ENCODE measurements at places on chromosomes 4 and X.

DNA sequence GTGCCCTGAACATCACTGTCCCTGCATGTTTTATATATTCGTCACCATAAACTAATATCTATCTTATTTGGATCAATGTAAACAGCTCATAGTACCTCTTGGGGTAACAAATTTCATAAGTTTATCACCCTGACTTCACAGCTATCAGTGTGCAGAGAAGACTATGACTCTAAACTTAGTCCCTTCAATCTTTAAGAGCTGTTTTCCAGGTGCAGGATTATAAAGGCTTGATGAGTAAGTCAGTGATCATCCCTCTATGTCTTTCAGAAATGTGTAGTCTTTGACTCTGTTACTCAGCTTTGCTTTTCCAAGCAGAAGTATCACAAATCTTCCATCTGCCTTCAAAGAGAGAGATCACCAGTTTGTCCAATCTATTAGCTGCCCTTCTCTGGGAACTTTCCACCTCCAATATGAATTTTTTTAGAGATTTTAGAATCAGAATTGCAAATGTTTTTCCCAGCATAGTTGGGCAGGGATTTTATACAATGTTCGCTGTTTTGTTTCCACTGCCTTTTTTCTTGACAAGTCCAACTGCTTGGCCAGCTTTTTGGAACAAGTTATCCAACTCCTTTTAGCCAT is 45.1 kb upstream of the TSPAN7 start:
- DNase-seq = no peak

DNA sequence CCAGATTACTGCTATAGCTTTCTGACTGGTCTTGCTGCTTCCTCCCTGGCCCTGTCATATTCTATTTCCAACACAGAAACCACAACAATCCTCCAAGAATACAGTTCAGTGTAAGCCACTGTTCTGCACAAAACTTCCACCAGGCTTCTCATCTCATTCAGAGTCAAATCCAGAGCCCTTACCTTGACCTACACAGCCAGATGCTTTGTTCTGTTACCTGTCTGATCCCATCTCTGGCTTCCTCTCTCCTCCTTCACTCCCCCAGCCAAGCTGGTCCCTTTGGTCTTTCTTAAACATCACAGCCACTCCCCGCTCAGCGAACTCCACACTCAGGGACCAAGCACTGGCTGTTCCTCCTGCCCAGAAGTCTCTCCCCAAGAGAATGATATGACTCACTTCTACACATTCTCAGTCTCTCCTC is 84.8 kb upstream of the BMP2K start:
- DNase-seq = no peak

- no peak for DNase-seq
These were observed 18.1 kb upstream of the C4orf36 start for GRCh38 chr4:86910369-86910768.

- DNase-seq = no peak
These were observed 310.0 kb upstream of the PCDH10 start for GRCh38 chr4:132839070-132839469.

DNA sequence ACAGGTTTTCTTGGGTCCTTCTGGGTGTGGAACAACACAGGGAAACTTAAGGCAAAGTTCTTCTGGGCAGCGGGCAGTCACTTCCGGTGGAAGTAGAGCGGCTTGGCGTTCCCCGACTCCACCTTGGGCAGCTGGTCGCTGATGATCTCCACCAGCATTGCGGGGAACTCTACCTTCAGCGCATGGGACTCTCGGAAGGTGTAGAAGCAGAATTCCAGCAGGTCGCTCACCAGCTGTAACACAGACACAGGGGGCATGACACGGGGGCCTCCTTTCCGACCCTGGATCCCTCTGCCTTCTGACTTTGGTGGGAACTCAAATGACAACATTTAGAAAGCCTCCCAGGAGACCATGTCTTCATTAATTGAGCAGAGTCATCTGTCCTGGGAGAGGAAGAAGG is 349.4 kb downstream of the ARHGAP10 start:
- no peak for DNase-seq

DNA sequence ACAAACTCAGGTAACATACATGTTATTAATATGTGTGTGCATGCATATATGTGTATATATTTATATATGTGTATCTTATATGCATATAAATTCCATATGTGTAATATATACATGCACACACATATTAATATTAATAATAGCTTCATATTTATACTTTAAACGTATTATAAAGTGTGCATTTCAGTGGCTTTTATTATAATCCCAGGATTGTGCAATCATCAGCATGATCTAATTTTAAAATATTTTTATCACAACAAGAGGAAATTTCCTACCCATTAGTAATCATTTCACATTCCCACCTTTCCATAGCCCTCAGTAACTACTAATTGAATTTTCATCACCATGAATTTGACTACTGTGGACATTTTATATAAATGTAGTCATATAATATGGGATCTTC is 2211.9 kb upstream of the TENM3 start:
- DNase-seq = no peak

- DNase-seq = no peak
These were observed 80.4 kb downstream of the CT47B1 start for GRCh38 chrX:120795301-120795700.

- no peak for DNase-seq
These were observed 42.5 kb downstream of the HTT start for GRCh38 chr4:3116955-3117354.

GRCh38 chr4:77903186-77903585 is 40.6 kb downstream of the MRPL1 start:
- no peak for DNase-seq

DNA sequence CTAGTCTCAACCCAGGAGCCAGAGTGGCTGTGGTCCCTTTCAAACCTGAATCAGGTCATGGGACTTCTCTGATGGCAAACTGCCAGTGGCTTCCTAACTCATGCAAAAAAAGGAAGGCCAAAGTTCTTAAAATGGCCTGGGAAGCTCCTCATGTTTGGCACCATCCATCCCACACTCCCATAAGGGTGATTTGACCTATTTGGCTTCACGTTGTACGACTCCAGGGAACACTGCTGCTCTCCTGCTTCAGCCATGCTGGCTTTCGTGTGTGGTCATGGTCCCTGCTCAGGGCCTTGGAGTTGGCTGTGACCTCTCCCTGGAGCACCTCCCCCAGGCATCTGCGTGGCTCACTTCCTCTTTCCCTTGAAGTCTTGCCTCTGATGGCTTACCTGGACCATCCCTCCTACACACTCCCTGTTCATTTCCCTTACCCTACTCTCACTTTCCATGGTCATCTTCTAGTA is 12.8 kb upstream of the TMSB4X start:
- DNase-seq = no peak

- DNase-seq = no peak
These were observed 1.0 kb upstream of the PPP2R3B start for GRCh38 chrX:387729-388128.

DNA sequence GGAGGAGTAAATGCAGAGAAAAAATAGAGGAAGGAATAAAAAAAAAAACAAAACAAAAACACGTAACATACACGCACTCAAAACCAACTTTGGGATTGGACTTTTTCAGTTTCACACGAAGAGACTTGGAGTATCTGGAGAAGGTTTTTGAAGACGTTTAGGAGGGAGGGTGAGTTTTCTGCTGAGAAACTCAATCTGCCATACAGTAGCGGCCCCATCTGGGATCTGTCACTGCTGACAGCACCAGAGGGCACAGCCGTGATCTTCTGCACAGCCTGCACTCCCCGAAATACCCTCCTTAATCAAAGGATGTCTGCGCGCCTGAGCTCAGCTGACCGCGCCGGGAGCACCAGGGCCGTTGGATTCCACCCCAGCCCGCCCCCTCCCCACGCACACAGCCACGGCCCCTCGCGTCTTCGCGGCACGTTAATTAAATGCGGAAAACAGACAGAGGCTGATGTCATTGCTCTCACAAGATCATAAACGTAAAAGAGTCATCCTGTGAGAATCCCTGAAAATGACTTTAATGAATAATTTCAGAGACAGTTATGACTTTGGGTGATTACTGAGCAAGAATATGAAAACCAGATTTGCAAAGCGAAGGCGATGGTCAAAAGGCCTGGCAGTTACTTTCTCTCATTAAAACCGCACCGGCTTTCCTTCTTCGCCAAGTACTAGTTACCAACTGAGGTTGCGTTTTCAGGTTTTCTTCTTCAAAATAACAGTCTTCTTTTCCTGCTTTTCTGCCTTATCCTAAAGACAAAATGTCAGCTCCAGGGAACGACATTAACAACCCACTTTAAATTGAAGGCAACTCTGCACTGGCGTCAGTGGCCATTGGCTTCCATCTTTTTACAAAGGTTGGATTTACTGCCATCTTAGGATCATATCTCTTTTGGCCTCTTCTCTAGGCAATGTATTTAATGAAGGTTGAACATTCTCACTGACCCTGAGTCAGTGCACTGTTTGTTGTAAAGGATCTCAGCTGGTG is 10.6 kb downstream of the HAND2 start:
- DNase-seq = no peak
